Activated CD4-positive, alpha-beta T cell treated with anti-CD3 and anti-CD28 coated beads for 48 hours (primary cell): ENCODE measurements at places on chromosomes 1 and 21.

GRCh38 chr1:231694465-231695077, 68.0 kb downstream of the DISC1 start:
- DNase-seq = no peak

GRCh38 chr1:19651141-19651737, 7.1 kb downstream of the NBL1 start:
- peak; percentile 65 for DNase-seq

DNA sequence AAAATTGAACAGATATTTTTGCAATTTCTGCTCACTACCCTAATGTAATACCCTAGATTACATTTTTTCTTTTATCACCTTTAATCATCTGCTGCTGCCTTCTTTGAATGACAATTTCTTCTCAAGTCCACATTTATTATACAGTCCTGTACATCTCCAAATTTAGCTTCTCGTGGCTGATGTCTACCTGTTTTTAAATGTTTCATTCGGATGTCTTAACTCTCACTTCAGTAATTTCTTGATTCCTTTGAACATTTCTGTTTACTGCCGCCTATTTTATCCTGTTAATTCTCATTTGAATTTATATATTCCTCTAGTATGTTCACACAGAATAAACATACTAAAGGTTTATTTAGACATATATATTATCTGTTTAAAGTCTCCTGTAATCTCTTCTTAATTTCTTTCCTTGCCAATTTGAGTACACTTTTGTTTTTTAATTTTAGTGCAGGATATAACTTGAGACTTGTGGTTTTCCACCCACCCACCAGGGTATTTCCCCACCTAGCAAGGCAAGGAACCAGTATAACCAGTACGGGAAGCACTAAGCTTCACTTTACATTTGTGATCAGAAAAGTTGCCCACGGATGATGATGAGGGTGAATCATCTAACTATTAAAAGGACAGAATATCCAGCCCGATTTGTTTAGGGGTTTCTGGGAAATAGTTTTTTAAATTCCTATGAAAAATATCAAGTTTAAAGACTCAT, 12.7 kb downstream of the INSL5 start:
- DNase-seq = peak; percentile 67

DNA sequence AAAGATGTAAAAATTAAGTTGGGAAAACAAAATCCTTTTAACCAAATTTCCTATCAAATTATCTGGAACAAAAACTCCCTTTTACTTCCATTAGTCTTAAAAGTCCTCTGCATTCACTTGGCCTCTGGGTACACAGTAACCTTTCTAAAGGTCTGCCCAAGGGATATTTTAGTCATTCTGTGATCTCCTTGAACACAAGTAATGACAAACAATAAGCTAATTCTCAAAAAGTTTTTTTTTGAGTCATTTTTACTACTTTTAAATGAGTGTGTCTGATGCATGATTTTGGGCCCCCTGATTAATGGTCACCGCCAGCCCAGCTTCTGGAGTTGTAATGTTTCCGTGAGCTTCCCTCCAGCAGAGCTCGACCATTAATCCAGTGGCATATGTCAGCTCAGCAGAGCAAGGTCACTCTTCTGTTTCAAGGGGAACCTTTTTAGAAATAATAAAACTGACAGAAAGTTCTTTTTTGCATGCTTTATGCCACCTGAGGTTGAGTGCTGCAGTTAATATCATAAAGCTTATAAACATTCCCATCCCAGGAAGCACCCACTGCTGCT, 14.3 kb downstream of the SAMSN1 start:
- no peak for DNase-seq

- DNase-seq = no peak
Measured at GRCh38 chr1:207822124-207822601, 70.3 kb downstream of the CD46 start.
